Stimulated activated CD8-positive, alpha-beta memory T cell treated with anti-CD3 and anti-CD28 coated beads, Interleukin-7, amount 100 ng/mL, for 1 hour (primary cell): ENCODE measurements at places on chromosomes 1 and 21.

GRCh38 chr1:185448591-185449186, 131.6 kb upstream of the IVNS1ABP start:
- DNase-seq = no peak

DNA sequence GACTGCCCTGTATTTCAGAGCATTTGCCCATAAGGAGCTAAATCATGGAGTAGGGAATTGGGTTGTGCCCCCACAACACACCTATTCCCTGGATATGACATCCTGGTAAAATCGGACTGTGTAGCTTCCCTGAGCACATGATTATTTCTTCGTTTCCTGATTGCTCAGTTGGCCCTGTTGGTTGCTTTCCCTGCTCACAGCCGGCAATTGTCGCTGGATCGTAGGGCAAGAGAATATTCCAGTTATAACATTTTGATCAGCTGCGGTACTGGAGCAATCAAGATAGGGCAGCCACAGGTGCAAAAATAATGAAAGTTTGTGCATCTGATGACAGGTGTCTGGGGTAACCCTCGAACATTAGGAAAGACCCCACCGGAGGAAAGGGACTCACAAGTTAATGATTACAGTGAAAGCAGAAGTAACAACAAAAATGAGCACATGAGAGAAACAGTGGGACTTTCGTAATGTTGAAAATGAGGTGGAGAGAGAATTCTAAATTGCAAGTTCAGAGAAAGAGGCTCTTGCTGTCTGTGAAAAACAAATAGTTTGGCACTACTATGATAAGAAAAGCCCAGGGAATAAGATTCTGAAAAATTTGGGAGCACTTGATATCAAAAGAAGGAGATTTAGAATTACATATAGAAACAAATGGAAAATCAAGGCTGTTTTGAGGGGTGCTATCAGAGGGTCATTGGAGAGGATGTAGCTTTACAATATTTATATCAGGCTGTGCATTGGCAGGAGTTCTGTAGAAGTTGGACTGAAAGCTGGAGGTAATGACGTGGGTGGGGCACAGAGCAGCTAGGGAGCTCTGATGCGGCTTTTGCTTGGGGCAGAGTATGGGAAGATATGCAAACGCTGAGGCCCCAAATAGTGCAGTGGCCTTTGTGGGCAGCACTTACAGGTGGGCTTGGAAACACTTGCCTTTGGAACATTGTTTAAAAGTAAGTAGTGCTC, at the start of gene MAB21L3:
TSS of gene MAB21L3 (plus strand) at position 833 of the 957 bp plus-strand sequence. CDS start 1,217 bp downstream, outside the sequence.
- no peak for DNase-seq

DNA sequence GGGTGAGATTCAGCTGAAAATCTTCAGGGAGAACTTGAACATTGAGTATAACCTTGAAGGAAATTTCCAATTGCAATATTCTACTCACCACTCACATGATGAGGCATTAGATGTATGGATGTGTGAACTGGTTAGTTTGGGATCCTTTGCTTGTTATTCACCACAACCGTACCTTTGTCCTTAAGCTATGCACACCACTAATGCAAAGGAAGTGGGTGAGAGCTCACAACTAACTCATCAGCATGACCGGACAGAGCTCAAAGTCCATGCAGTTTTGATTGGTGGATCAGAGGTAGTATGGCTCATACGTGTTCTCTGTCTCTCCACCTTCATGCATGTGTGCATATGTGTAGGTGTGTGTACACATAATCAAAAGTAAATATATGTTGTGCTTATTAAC, 43.5 kb upstream of the MROH9 start:
- DNase-seq = no peak

DNA sequence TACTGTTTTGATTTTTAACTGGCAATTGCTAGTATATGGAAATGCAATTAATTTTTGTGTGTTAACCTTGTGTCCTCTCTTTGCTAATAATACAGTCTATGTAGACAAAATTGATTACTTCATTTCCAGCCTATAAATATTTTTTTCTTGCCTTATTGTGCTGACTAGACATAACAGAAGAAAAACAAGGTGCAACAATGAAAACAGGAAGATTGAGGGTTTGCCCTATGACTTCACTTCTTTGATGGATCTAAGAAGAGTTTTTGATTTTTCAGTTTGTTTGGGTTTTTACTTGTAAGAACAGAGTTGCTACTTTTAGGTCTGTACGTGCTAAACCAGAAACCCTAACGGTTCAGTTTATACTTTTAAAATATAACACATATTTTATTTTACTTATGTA, 8.5 kb upstream of the CNIH4 start:
- no peak for DNase-seq

GRCh38 chr1:32426489-32427255, 32.4 kb upstream of the BSDC1 start:
- no peak for DNase-seq

DNA sequence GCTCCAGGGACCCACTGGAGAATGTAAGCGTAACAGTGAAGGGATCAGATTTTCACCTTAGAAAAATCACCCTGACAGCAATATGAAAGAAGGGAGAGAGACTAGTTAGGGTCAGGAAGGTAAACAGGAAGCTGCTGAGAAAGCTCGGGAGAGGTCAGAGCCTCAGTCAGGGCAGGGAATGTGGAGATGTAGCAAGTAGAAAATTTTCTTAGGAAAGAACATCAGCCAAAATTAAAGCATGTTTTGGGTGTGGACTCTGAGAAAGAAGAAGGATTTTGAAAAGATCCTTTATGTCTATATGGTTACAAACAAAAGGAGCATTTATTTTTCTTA, 16.7 kb upstream of the ERICH3 start:
- DNase-seq = no peak

- no peak for DNase-seq
Measured at GRCh38 chr1:193658691-193659090, 472.3 kb upstream of the B3GALT2 start.

GRCh38 chr1:177077734-177078499, 86.6 kb downstream of the ASTN1 start:
- DNase-seq = no peak

DNA sequence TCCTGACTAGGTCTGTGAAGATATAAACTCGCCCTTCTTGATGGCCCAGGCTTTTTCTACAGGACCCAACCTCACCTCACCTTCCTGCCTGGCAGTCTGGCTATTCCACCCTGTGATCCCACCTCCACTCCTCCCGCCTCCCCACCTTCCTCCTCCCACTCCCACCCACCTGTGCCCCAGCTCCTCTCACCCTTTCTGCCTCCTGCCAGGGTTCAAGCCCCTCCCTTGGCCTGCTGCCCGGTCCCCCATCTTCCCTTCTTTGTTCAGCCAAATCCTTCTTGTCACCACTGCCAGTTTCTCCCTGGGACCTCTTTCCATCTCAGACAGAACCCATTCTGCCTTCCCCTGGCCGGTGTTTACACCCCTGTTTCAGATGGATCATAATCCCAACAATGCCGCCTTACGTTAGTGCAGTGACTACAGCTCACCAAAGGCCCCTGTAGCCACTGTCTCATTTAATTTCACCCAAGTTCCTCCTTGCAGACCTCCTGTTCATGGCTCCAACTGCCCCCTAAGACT, 127.5 kb upstream of the EDN2 start:
- no peak for DNase-seq

DNA sequence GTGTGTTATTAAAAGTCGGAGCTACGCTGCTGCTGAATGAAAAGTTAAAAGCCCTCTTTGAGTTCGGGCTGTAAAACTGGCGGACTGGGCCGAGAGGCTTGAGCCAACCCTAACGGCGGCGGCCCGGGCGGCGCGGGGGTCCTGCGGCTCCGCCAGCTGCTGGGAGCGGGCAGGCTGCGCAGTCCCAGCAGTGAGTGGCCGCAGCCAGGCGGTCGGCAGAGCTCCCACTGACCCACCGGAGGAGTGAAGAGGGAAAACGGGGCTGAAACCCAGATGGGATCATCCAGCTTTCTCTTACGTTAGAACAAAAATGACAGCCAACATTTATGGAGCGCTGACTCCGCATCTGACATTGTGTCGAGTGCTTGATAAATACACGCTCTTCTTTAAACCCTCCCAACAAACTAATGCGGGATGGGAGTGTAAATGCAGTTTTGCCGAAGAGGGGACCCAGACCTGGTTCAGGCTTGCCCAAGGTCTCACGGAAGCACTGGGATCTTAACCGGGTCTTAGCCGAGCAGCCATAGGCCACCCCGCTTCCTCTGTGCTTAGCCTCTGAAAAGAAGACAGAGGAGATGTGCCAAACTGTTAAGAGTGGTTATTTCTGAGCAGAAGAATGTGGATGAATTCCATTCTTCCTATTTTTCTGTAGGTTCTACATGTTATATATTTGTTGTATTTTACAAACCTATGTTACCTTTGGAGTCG, 3.5 kb downstream of the GRHL3 start:
- DNase-seq = no peak

GRCh38 chr1:14135070-14135469, 435.1 kb downstream of the PRDM2 start:
- DNase-seq = no peak

- DNase-seq = no peak
Measured at GRCh38 chr1:155969377-155969791, 9.0 kb downstream of the ARHGEF2 start.

DNA sequence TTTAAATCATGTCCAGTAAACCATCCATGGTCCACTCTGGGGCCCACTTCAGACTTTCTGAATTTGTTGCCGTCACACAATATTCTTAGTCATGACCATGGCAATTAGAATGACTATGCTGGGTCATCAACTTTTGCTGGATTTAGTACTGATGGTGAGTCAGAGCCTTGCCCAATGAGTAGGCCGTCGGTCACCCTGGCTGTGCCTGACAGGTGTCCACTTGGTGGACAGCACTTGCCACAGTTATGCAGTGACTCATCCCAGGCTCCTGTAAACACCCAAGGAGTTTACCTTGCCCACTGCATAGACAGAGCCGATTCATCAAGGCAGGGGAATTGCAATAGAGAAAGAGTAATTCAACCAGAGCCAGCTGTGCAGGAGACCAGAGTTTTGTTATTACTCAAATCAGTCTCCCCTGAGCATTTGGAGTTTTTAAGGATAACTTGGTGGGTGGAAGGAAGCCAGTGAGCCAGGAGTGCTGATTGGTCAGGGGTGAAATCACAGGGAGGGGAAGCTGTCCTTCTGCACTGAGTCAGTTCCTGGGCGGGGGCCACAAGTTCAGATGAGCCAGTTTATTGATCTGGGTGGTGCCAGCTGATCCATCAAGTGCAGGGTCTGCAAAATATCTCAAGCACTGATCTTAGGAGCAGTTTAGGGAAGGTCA, 333.8 kb downstream of the PTPRU start:
- DNase-seq = no peak

DNA sequence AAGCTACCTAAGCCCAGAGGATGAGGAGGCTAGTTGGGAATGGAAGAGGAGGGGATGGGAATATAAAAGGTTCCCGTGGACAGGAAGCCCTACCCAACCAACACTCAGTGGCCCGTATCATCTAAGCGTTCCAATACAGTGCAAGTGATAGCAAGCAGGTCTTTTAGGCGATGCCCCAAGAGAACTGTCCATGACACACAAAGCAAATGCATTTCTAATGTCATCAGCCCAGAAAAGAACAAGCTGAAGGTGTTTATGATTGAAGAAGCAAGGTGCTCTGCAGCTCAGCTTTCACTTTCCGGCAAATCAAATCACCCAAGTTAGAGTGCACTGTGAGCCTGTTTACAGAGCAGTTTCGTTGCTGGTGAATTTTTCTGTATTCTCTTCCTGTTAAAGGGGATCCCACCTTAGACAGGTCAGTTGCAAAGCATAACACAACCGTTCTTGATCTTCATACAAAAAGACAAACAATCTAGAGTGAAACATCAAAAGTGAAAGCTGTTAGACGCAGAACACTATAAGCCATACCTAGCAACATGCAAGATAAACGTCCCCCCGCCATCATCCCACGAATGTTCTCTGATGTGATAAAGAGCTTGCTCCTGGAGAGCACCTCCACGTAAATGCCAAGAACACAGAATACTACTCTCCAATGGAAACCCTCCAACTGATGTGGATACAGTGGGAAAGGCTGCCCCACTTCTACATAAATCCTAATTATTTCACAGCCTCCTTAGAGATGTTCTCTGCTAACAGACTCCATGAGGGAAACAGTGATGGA, 54.0 kb downstream of the PGBD5 start:
- no peak for DNase-seq

- no peak for DNase-seq
Measured at GRCh38 chr1:70864302-70864701, 183.3 kb downstream of the PTGER3 start.

- DNase-seq = no peak
Measured at GRCh38 chr1:185789501-185790193, 55.5 kb downstream of the HMCN1 start.

GRCh38 chr1:93093332-93094006, 14.4 kb downstream of the MTF2 start:
- DNase-seq = no peak

DNA sequence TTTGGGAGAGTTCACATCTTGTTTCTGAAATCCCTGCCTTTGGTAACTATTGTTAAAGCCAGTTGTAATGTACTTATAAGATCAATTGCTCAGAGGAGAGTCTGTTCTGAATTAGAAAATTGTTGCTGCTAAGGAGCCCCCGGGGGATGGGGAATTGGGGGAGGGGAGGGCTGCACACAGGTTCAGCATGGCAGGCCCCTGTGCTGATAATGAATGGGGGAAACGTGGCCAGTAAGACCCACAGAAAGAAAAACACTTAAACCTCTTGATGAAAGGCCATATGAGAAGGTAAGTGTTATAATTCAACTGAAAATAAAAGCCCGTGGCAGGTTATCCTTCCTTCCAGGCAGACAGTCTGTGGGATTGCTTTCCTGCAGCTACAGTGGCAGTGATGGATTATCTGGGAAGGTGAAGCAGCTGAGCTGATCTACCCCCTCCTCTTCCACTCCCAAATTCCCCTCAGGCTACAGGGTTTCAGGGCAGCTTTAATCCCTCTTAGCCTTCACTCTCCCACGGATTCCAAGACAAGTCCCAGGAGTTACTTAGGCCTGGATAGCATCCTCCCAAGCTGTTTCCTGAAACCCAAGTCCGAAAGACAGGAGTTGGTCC, 398.8 kb downstream of the TBX15 start:
- no peak for DNase-seq

- no peak for DNase-seq
Measured at GRCh38 chr1:113830039-113830438, 17.8 kb upstream of the RSBN1 start.

DNA sequence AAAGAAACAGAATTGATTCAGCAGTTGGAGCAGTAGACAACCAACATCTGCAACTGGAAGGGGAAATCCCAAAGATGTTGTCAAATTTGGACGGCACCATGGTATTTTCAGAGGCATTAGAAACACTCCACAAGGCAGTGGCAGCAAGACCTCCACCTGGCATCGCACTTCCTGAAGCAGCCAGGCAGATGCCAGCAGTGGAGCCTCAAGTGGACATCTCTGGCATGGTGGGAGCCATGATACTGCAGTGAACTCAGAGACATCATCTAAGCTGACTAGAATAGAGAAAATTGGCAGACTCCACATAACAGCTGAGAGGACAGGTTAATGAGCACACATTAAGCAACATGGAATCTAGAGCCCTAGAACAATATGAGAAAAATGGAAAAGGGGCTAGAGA, 33.9 kb upstream of the RGS8 start:
- DNase-seq = no peak
